Stimulated activated effector memory CD8-positive, alpha-beta T cell treated with anti-CD3 and anti-CD28 coated beads, Interleukin-12 subunit alpha, Interleukin-12 subunit beta, amount 100 ng/mL, for 72 hours (primary cell): ENCODE measurements at places on chromosomes 4 and X.

GRCh38 chrX:65926095-65927019 is 113.5 kb downstream of the VSIG4 start:
- no peak for DNase-seq

DNA sequence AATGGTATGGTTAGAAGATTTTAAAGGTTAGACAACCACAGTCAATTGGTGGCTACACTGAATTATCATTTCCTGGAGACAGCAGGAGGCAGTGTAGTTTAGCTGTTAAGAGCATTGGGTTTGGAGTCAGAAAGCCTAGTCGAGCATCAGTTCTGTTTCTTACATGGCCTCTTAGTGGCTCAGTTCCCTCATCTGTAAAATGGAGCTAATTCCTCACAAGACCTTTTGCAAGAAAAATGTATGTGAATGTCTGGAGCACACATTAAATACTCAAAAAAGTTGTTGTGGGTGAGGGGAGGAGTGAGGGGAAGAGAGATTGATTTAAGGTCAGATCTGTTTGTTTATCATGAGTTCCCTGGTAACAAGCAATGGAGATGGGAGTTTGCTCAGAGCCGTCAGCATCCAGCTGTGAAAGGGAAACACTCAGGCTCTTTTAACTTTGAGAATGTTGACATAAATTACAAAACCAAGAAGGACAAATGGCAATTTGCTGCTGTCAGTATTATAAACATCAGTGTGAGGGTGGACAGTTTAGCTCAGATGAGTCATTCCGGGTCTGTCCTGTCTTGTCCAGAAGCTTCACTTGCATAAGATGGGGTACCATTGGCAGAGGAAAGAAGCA is 98.2 kb upstream of the PGRMC2 start:
- no peak for DNase-seq

GRCh38 chrX:79444694-79445210 is 77.6 kb upstream of the ITM2A start:
- DNase-seq = no peak

GRCh38 chr4:18880871-18881270 is 859.3 kb upstream of the LCORL start:
- no peak for DNase-seq

DNA sequence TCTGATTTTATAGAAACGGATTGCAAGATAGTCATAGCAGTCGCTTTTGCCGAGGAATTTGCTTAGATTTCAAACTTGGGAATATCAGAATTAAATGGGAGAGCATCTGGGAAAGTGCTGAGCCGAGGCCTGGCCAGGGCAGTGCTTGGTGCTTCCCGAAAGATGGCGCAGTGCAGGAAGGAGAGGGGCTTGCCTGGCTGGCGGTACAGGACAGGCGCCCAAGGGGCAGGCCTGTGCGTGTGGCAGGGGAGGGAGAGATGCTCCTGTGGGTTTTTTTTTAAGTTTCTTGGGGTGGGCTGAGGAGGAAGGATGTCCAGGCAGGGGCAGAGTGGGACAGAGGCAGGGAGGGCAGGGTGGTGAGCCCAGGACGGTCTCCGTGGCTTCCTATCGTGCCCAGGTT is 241.1 kb downstream of the AFAP1 start:
- DNase-seq = no peak

DNA sequence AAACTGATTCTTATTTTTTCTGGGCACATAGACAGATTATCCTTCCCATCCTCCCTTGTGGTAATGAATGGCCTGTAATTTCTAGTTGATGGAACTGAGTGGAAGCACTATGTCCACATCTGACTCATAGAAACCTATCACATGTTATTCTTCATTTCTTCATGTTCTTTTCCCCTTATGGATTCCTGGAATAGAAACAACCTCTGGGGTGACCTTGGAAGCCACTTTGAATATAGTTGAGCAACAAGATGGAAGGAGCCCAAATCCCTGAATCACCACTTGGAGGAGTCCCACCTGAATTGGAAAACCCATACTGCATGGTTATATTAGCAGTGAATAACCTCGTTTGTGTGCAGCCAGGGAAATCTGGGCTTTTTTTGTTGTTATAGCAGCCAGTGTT is 137.8 kb downstream of the MID1IP1 start:
- DNase-seq = no peak

- DNase-seq = no peak
These were observed 230.8 kb upstream of the TET2 start for GRCh38 chr4:104915864-104916263.

GRCh38 chr4:40745285-40745984 is 4.3 kb upstream of the NSUN7 start:
- DNase-seq = no peak

GRCh38 chrX:54452920-54453319 is 12.7 kb downstream of the TSR2 start:
- DNase-seq = no peak

- peak; percentile 60 for DNase-seq
These were observed 111.7 kb upstream of the RPS6KA3 start for GRCh38 chrX:20378233-20378920.
